Glutamatergic neuron (in vitro differentiated cells): ENCODE measurements at places on chromosomes 1 and 21.

DNA sequence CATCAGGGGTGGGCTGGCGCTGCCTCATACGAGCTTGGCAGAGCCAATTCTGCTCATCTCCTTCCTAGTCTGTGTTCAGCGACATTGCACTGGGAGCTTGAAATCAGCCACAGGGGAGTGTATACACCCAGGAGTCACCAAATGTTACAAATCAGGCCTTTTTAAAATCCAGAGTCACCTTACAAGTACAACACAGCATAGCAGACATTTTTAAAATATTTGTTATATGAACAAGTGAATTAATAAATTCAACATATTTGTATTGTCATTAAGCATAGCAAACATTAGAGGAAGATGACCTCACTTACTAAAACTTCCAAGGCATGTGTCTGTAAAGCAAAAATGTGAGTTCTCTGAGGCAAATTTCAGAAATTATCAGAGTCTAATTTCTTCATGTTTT is 210.0 kb downstream of the HLX start:
- no peak for DNase-seq

DNA sequence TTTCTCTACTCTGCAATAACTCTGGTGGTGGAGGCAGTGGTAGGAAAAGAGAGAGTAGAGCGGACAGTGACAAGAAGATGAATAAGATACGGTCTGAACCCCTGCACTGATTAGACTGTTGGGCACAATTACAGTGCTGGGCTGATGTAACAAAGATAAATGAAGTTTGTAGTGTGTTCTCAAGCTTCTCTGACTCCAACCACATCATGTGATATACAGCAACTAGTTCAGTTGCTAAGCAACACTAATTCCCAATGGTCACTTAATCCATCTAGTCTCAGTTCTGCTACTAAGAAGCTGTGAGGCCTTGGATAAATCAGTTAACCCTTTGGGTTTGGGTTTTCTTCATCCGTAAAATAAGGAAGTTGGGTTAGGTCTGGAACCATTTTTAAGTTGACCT is 17.3 kb downstream of the DDR2 start:
- no peak for DNase-seq

DNA sequence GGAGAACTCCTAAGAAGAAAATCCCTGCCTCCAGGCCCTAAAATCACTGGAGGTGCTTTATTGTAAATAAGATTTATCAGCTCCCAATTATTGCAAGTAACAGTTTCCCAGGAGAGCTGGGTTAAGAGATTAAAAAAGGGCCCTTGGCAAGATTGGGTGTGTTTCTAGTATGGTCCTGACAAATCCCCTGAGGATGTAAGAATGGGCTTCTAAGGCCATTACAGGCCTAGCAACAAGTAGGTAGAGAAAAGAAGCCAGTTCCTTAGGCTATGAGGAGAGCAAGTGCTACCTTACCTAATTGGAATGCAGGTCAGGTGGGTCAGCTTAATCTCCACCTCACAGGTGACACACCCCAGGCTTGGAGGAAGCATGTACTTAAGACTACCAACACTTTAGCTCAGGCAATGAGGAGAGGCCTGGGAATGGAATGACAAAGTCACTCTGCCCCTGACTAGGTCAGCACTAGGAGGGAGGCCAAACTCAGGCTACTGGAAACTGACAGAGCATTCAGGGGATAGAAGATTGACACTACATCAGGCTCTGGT is 6.8 kb upstream of the OTUD7B start:
- DNase-seq, result no peak

GRCh38 chr1:7454052-7454815 is 316.9 kb upstream of the VAMP3 start:
- DNase-seq, result peak; percentile 71

DNA sequence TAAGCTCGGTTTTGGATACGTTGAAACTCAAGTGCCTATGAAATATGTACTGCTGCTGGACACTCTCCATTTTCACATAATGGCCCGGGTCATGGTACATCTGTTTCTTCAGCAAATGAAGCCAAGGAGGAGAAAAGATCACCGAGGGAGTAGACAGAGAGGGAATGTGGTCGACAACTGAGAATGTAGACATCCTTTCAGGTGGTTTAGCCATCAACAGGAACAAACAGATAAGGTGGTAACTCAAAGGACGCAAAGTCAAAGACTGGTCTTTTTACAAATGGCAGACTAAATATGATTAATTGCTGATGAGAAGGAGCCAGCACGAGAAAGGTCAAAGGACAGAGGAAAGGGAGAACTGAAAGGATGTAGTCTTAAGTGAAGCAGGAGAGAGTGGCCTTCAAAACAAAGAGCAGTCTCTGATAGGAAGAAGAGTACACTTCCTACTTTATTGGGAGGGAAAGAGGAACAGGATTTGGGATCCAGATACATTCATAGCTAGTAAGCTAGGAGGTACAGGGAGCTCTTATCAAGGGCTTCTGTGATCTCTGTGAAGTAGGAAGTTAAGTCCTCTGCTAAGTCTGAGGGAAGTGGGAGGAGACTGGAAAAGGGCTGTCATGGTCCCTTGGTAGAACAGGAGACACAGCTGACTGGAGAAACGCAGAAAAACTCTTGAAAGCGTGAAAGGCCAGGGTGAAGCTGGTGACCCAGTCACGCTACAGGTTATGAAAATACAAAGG is 28.3 kb downstream of the NUP133 start:
- no peak for DNase-seq

DNA sequence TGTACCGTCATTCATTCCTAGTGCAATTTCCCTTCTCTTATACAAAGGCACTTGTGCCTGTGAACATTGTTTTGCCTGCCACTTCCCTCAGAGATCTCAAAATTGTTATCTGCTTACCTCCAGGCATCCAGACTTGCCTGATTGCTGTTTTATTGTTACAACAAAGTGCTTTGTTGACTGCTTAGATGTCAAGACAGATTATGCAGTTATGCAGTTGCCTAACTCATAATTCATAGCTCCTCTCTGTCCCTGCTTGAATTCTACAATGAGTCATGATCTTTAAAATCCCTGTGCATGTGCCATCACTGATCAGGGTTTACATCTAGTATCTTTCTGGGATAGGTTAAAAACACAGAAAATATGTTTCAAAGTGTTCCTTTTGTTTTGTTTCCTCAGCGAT is 24.5 kb downstream of the CXADR start:
- no peak for DNase-seq

GRCh38 chr1:212567638-212568037 is 40.9 kb upstream of the ATF3 start:
- DNase-seq, result no peak

DNA sequence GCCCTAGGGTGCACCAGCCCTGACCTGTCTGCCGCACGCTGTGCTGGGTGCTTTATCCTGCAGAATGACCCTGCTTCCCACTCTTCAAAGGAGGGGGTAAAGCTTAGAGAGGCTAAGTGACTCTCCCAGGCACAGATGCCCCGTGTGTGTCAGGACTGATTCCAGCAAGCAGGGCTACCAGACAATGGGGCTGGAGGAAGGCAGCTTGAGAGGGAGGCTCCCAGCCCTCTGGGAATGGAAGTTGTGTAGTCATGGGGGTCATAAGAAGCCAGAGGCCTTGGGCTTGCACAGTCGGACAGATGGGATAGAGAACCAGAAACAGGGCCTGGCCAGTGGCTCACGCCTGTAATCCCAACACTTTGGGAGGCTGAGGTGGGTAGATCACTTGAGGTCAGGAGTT is 94.1 kb upstream of the KLHDC7A start:
- no peak for DNase-seq

GRCh38 chr1:44576456-44577150 is 97.7 kb downstream of the TMEM53 start:
- no peak for DNase-seq

- no peak for DNase-seq
These were observed 114.4 kb downstream of the CASZ1 start for GRCh38 chr1:10682108-10682445.

DNA sequence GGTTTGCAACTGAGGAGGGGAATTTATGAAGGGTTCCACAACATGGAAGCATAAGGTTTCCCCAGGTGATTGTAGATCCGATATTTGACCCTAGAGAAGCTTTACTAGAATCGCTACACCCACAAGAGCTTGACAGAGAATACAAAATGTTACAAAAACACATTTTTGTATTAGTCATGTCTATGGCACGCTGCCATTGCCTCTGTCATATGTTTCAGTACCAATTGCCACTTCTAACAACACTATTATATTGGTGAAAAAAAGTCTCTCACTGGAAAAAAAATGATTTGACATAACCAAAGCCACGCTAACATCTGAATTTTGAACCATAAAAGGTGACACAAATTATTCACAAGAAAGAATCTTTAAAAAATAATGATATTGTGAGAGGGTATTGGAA is 214.5 kb downstream of the KCNT2 start:
- no peak for DNase-seq

DNA sequence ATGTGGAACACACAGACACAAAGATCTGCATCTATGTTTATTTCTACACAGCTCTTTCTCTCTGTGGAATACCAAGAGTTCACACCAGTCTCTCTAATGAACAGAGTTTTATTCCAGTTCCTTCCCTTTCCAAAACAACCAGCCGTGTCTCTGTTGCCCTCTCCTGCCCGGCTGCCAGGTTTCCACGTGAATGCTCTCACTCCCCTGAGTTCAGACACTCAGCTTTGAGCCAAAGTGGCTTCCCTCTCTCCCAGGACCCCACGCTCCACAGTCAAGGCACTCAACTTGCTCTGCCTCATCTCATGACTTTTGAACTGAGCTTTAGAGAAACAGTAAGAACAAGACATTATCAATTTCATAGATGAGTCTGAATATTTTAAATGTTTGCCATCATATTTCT is 488.9 kb downstream of the SMYD3 start:
- DNase-seq, result no peak

- no peak for DNase-seq
These were observed 117.4 kb downstream of the DMRTA2 start for GRCh38 chr1:50305808-50306207.

DNA sequence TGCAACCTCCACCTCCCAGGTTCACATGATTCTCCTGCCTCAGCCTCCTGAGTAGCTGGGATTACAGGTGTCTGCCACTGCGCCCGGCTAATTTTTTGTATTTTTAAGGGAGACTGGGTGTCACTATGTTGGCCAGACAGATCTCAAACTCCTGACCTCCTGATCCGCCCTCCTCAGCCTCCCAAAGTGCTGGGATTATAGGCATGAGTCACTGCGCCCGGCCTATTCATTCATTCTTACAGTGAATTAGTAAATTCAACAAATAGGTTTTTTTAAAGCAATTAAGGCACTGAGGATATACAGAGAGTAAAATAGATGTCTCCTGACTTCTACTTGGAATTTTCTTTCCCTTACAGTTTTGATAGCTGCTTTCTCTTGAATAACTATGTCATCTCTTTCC is 43.5 kb downstream of the CDC42 start:
- no peak for DNase-seq

GRCh38 chr1:55696181-55696754 is 481.1 kb upstream of the USP24 start:
- no peak for DNase-seq

- no peak for DNase-seq
These were observed 111.9 kb downstream of the CAMTA1 start for GRCh38 chr1:6897138-6897537.

DNA sequence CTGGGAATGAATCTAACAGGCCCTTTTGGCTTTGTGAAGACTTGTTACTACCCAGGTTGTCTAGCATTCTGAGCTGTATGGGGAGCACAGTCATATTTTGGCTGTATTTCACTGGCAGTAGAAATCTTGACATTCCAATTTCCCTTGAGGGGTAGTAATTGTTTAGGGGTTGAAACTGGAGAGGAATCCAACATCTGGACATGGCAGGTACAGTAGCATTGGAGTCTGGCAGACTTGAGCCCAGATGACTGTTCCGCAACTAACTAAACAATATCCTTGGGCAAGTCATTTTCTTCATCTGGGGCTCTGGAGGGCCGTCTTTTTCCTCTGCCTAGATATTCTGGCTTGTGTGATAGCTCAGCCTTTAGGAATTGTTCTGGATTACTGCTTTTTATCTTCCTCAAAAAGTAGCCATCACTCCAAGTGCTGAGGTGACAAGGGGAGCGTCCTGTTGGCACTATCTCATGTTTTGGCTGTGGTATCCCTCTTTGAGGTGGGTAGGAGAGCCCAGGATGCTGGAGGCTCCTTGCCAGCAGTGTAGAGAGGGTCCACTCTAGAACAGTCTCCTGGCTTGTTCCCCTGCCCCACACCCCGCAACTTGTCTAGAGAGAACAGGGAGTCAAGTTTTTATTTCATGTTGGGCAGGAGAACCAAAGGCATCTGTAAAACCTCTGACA is 22.7 kb upstream of the NBL1 start:
- no peak for DNase-seq

- no peak for DNase-seq
These were observed 31.9 kb downstream of the MTARC1 start for GRCh38 chr1:220818421-220819173.

DNA sequence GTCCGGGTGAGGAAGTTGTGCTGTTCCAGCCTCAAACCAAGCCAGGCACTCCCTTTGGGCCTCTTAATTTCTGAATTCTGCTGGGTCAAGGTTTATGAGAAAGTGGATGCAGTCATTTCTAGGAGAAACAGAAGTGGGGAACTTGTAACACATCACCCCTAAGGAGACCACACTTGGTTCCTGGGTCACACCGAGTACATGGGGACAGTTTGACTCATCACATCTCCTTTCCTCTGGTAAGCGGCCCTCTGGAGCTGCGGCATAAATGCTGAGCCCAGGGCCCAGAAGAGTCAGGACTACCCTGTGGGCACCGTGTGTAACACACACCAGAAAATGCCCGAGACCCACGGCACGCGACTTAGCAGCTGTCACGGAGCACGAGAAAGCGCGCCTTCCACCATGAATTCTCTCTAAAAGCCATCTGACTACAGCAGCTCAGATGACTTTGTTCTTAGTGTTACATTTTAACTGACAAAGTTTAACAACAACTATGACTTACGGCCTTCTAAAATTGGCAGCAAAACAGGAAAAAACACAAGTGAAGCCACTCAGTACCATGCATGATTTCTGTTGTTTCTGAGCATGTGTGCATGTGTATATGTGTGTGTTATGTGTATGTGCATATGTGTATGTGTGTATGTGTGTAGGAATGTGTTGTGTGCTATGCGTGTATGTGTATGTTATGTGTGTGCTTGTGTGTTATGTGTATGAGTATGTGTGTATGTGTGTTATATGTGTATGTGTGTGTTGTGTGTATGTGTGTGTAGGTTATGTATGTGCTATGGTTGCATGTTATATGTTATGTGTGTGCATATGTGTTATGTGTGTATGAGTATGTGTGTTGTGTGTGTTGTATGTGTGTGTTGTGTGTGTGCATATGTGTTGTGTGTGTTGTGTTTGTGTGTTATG is 50.8 kb downstream of the TOMM20 start:
- DNase-seq, result no peak

DNA sequence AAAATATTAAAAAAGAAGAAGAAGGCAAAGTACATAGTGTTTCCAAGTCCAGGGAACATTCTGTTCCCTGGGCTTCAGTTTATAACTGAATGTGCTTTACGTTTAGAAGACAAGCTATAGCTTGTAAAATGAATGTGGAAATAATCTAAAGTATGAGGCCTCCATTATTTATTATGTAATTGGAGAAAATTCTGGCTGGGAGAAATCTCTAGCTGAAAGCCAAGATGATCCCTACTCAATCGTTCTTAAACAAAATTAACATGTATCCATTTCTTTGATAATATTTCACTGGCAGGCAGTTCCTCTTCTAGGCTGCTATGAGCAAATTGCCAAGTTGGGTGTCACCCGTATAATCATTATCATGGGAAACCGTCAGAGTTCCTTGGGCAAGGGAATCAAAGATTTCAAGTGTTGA is 52.2 kb upstream of the ETS2 start:
- no peak for DNase-seq

- DNase-seq, result peak; percentile 54
These were observed 15.0 kb downstream of the PDE9A start for GRCh38 chr21:42668298-42668992.

GRCh38 chr1:12012560-12013316 is 6.6 kb upstream of the MIIP start:
- DNase-seq, result no peak

- no peak for DNase-seq
These were observed 149.1 kb downstream of the OLFM3 start for GRCh38 chr1:101847626-101848025.
